ENCODE measurements at places on chromosomes 2 and 18.

DNA sequence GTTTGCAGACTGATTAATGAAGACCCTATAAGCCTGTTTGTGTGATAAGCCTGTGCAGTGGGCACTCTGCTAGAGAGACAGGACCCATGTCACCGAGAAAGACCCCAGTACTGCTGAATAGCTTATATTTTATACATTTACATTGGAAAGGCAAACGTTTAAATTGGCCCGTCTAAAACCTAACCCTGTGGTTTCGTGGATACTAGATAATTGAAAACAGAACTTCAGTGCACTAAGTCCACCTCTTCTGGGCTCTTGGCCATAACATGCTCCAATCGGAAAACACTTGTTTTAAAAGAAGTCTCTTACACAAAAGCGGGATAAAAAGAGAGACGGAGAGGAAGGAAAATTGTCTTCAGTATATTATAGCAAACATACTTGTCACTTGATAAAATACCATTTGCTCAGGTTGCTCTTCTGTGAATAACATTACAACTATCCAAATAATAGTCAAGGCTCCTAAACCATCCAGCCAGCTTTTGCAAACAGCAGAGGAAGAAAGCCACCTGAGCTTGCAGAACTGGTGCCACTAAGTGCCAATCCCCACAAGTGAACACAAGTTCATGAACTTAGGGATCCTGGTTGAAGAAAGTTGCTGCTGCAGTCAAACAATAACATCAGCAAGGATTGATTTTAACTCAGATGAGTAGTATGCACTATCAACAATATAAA, 218.4 kb upstream of the FN1 start:
- DNase-seq = no peak

DNA sequence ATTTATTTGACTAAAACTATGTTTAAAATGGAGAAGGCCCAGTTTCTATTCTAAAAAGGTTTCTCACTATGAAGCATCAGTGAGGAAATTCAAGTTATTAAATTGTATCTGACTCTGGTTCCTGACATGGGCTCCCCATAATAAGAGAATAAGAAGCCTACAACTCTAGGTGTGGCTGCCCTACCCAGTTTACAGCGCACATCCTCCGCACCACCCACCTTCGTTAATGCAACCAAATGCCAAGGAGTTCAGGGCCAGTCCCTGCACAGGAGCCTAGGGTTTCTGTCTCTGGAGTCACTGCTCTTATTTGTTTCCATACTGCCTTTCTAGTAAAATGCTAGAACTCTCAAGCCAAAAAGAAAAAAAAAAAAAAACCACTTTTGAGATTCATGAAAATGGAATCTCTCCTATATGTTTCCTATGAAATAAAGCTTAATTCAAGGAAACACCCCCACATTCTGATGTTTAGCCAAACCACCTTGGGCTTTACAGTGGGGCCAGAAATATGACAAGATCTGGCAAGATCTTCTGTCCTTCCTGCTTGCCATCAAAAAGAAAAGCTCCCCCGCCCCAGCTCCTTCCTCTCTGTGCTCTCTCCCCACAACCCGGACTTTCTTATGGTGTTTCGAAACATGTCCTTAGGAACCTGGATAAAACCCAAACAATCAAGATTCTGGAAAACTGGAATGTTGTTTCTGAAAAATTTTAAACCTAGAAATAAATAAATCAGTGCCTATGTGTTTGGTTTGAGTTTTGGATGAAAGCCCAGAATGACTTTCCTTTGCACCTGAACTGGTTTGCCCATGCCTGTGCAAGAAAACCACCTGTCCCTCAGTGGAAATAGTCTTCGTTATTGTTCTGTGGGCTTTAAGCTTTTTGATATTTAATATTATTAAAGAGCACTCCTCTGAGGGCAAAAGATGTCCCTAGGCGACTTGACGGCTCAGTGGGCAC, 136.7 kb downstream of the SP3 start:
- no peak for DNase-seq

DNA sequence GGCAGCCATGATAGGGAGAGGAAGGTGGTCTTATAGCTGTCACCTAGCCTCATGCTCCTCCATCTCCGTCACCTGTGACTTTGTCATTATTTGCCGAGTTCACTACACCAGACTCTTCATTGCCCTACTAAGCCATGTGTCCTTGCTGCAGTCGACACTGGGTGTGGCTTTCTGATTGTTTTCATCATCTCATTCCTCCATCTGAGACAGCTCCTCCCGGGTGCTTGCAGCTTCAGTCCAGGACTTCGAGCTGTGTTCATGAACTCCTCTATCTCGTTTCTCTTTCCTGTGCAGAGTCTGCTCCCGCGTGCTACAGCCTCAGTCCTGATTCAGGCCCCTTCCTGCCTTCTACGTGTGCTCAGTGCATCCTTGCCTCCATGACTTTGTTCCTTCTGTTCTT, 295.1 kb upstream of the TNP1 start:
- no peak for DNase-seq

GRCh38 chr2:241941691-241942301, 72.3 kb downstream of the RTP5 start:
- DNase-seq = no peak

- no peak for DNase-seq
These were observed 5.1 kb upstream of the CALCRL start for GRCh38 chr2:187453078-187453641.

DNA sequence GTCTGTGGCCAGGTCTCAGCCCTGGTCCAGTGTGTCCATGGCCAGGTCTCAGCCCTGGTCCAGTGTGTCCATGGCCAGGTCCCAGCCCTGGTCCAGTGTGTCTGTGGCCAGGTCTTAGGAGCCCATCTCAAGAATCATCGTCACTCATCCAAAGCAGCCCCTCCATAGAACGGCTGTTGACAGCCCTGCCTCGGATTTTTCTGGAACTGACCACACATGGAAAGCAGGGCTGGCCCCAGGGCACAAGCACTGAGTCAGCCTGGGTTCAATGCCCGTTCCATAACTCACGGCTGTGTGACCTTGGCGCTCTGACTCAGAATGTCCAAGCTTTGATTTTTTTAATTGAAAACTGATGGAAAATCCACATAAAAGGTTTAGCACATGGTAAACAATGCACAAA, 59.9 kb upstream of the SNTG2 start:
- no peak for DNase-seq

GRCh38 chr2:138432971-138433370, 68.6 kb upstream of the SPOPL start:
- DNase-seq = no peak

- no peak for DNase-seq
These were observed 1.6 kb downstream of the IL1R1 start for GRCh38 chr2:102144128-102144527.

GRCh38 chr2:65159906-65160305, 30.0 kb upstream of the RAB1A start:
- DNase-seq = no peak

DNA sequence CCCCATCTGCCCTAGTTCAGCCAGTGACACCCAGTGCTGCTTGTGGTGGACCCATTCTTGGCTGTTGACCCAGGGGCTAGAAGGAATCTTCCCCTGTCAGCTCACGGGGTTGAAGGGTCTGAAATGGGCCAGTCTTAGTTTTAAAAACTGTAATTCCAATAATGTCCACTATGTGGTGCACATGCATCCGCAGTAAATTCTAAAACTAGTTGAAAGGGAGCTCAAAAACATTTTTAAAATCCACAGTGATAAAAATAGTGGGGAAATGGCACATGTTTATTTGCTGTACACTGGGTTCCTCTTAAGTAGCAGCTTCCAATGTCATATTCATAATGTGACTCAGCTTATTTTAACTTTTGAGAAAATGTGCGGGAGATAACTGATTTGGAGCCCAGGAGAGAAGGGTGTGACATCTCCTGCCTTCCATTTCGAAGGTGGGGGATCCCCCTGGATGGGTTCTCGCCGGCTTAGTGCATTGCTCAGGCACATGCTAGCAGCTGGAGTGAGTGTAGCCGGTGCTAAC, 32.8 kb downstream of the GRHL1 start:
- DNase-seq = peak; percentile 42

DNA sequence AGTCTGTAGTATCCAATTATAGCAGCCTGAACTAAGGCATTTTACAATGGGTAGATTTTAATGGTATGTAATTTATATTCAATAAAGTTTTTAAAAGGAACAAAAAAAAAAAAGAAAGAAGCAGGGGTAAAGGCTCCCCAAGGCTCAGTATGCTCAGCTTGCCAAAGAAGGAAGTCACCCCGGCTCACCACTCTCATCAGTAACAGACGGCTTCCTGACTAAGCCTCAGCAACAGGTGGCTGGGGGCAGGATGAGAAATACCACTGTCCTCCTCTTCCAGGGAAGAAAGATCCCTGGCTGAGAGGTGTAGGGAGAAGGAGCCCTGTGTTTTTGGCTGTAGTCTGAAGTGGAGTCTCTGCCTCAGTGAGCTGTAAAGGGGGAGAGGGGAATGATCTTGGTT, 121.2 kb downstream of the ARHGEF4 start:
- DNase-seq = no peak

- DNase-seq = no peak
These were observed 241.2 kb downstream of the RPIA start for GRCh38 chr2:88932686-88933085.

GRCh38 chr2:222594679-222595078, 61.2 kb downstream of the FARSB start:
- no peak for DNase-seq

- DNase-seq = no peak
These were observed 175.9 kb downstream of the NR4A2 start for GRCh38 chr2:156156580-156156979.

DNA sequence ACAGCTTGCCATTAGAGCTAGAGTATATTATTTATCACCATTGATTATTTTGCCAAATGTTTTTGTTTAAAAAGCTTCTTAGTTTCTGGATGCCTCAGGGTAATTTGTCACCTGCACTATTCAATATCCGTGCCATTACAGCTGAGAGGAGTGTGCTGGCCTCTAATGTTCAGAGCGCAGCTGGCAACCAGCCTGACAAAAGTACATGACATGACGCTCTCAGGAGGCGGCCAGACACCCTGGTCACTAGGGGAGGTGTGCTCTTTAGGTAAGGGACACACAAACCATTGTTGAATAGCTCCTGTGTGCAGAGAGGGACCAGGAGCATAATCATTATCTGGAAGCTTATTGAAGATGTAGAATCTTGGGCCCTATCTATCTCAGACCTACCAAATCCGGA, 20.3 kb downstream of the LIMS1 start:
- no peak for DNase-seq

- DNase-seq = no peak
These were observed 63.3 kb downstream of the KYNU start for GRCh38 chr2:142940606-142941223.

- DNase-seq = no peak
These were observed 241.5 kb downstream of the SOX11 start for GRCh38 chr2:5933669-5934068.

GRCh38 chr18:28684746-28685355, 507.9 kb upstream of the CDH2 start:
- no peak for DNase-seq

- no peak for DNase-seq
These were observed 14.2 kb downstream of the TNFRSF11A start for GRCh38 chr18:62339106-62339988.

DNA sequence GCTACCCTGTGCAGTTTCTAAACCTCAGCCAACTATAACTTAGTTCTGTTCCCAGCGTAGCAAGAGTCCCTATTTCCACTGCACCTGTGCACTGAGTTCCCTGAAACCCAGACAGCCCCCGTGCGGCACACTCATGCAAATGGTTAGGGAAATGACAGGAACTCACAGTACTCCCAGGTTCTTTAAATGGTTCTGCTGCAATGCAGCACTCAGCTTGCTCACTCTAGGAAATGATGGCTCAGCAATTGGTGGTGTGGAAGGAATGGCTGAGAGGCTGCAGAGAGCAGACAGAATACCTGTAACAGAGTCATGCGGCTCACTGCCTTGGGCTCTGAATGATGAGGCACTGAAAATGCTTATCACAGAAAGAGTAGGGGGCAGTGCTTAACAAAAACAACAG, 143.0 kb downstream of the RAD51AP2 start:
- DNase-seq = no peak

DNA sequence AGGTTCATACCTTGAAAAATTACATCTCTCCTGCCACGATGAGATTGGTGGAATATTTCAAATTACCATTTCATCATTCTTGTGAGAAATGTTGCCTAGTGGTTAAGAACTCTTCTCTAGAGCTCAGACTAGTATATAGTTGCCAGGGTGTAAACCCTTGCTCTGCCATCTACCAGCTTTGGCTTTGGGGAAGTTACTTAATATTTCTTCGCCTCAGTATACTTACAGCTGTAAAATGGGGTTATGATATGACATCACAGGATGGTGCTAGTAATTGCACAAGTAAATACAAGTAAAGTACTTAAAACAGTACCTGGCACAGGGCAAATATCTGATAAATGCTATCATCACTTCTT, 1.5 kb downstream of the SPOPL start:
- no peak for DNase-seq

- DNase-seq = no peak
These were observed 268.7 kb downstream of the GLI2 start for GRCh38 chr2:121004359-121004758.

DNA sequence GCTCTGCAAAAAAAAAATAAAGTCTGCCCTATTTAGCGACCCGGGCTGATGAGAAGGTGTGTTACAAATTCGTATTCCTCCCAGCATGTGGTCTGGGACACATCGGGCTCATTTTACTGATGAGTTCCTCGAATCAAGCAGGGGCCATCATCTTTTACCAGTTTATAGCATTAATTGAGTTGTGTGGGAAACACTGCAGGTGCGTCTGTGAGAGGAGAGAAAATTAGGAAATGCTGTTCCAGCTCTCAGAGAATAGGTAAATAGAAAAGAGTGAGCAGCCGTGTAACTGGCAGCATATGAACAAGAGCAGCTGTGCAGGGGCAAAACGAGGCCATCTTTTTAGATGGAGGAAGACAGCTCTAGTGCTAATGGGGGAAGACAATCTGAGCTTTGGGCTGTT, 216.7 kb downstream of the SETBP1 start:
- no peak for DNase-seq

- no peak for DNase-seq
These were observed 45.7 kb downstream of the STAT4 start for GRCh38 chr2:191105082-191105481.

- DNase-seq = no peak
These were observed 175.9 kb downstream of the NBAS start for GRCh38 chr2:15385184-15385583.

GRCh38 chr2:63432373-63432772, 155.9 kb downstream of the WDPCP start:
- no peak for DNase-seq

- no peak for DNase-seq
These were observed 366.4 kb downstream of the ZNF521 start for GRCh38 chr18:24985586-24985985.

Data from right kidney (tissue), 9 donors.